ENCODE measurements at places on chromosomes 1 and 21.
A peak's percentile ranks its signal among the peaks of the same experiment; 100 is the strongest.

DNA sequence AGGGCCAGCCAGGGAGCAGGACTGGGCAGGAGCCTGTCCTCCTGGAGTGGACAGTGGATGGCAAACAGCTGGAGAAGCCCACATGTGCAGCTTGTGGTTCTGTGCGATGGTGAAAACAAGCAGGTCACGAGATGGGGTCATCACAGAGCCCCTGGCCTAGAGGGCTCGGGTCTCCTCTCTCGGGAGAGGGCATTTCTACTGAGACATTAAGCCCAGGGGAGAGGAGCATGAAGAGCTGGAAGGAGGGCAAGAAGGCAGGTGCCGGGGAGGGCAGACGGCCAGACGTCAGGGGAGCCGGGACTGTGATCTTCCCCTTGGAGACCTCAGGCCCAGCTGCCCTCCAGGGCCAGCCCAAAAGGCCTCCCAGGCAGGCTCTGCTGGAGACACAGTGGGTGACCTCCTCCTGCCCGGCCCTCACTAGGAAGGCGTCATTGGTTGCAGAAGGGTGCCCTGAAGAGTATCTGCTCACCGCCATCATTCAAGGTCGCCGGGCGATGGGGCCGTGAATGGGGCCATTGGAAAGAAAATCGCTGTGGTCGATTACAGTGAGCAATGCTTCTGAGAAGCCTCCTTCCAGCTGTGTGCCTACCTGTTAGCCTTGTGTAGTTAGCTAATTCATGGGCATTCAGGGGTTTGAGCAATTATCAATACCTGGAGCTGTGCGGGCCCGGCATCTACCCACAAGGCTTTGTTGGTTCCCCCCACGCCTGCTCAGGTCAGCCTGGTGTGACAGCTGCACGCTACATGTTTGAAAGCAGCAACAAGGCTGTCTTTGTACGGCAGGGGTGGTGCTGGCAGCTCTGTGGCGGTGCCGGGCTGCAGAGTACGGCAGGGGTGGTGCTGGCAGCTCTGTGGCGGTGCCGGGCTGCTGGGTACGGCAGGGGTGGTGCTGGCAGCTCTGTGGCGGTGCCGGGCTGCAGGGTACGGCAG is 72.3 kb upstream of the ACTRT2 start:
- no peak for DNase-seq

DNA sequence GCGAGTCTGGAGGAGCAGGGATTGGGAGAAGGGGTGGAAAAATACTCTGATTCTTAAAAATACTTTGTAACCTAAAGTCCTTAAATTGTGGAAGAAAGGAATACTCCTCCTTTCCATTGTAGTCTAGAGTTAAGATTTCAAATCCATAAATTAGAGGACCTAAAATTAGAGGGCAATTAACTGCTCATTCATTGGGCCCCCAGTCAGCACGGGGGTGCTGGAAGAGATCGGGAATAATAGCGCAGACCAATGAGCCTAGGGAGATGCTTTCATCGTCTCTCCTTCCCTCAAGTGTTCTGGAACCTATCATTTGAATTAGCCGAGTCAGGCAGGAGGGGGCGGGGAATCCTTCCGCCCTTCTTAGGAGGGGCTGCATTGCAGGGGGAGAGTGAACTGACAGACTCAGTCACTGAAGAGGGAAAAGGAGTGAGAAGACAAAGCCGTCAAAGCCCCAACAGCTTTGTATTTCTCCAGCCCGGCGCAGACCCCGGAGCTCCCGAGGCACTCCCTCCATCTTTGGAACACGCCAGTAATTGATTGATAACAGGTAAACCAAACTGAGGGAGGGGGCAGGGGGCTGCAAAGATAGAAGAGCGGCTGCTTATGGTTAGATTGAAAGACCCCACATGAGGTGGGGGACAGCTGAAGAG is at the start of gene MLLT11:
Gene MLLT11, plus strand, starts transcription at position 391 of the 650 bp plus-strand sequence. CDS start 6,828 bp downstream, outside the sequence.
- peak; percentile 23 for DNase-seq

GRCh38 chr21:43331962-43332828 is 94.7 kb downstream of the SIK1 start:
- DNase-seq = peak; percentile 97

DNA sequence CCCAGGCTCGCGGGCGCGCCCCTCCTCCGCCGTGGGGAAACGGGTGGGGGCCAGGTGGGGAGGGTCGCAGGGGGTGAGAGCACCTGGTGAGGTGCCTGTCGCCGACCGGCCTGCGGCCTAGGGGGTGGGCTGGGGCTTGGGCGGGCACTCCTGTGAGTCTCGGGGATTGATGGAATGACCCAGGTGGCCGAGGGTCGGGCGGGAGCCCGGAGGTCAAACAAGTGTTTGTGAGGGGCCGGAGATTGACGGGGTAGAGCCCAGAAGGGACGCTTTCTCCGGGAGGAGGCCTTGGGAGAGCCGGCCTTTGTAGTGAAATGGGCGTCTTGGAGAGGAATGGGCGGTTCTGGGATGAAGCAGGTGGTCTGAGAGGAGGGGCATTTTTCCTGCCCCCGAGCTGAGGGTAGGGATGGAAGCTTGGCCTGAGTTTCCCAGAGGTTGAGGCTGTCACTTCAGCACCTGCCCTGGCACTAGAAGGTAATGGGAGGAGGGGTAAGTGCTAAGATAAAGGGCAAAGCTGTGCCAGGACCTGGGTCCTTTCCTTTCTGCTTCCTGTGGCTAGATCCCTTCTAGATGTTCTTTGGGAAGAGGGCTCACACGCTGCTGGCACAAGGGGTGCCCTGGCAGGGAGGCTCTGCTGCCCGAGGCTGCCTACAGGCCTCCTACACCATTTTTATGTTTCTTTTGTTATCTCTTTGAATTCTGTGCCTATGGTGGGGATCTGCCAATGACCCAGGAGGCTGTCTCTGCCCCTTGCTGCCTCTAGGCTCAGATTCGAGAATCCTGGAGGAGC is 56.1 kb downstream of the NDUFS5 start:
- no peak for DNase-seq

- no peak for DNase-seq
Measured at GRCh38 chr1:46422261-46422871, 28.2 kb downstream of the FAAH start.

GRCh38 chr1:5525597-5526384 is 466.4 kb downstream of the NPHP4 start:
- no peak for DNase-seq

- DNase-seq = no peak
Measured at GRCh38 chr1:217049721-217050120, 326.5 kb upstream of the ESRRG start.

GRCh38 chr1:13651279-13651678 is 48.7 kb upstream of the PRDM2 start:
- no peak for DNase-seq

- DNase-seq = no peak
Measured at GRCh38 chr1:10160173-10160572, 50.2 kb upstream of the KIF1B start.

DNA sequence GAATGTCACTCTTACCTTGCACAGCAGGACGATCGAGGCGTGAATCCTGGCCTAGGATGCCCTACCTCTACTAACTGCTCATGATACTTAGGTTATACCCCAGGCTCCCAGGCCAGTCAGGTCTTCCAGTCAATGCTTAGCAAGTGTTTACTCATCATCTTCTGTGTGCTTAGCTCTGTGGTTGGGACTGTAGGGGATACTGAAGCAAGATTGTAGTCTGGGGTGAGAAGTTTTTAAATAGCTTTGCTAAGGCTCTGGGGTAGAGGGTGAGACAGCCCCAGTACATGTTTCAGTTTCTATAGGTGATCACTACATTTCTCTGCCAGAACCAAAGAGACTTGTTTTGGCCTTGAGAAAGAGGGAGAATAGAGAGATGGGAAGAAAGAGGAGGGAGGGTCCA is 250.8 kb upstream of the KIAA0040 start:
- DNase-seq = no peak

GRCh38 chr1:209107535-209107934 is 476.0 kb upstream of the CAMK1G start:
- no peak for DNase-seq

DNA sequence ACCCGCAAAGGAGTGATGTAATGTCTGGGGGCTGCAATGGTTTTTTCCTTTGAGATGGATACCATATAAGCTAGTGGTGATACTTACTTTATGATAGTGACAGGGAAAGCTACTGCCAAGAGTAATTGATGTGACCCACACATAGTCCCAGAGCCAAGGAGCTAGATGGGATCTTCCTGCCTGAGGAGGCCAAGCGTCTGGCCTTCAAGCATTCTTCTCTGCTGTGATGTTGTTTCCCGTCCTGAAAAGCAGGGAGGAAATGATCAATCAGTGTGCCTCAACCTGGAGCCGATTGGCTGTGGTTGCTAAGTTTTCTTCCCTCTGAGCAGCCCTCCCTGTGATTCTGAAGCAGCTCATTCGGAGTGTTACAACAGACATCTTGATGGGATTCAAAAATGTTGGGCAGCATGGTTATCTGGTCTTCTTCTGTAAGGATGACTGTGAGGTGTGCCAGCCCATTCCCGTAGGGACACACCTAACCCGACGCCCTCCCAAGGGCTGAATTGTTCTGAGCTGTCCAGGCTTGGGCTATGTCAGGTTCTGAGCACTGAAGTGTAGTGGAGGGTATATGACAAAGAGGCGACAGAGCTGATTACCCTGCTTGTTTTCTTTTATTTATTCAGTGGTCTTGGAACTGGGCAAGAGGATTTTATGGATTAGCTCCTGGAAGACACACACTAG is 56.7 kb downstream of the UCK2 start:
- no peak for DNase-seq

GRCh38 chr1:221035662-221036153 is 156.5 kb downstream of the HLX start:
- no peak for DNase-seq

DNA sequence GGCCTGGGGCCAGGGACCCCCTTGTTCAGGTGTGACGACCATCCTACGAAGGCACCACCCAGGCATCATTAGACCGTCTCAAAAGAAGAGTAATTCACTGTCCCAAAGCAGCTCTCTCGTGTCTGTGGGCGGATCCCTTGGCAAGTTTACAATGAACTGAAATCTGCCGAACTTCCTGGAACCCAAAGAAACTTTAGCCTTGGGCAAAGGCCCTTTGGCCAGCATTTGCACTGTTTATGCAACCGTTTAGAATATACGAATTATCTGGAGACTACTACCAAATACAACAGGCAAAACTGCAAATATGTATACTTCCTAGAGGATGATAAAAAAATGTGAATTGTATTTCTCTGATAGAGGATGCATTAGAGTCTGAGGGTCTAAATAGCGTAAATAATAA is 1.4 kb upstream of the SOD1 start:
- peak; percentile 10 for DNase-seq

DNA sequence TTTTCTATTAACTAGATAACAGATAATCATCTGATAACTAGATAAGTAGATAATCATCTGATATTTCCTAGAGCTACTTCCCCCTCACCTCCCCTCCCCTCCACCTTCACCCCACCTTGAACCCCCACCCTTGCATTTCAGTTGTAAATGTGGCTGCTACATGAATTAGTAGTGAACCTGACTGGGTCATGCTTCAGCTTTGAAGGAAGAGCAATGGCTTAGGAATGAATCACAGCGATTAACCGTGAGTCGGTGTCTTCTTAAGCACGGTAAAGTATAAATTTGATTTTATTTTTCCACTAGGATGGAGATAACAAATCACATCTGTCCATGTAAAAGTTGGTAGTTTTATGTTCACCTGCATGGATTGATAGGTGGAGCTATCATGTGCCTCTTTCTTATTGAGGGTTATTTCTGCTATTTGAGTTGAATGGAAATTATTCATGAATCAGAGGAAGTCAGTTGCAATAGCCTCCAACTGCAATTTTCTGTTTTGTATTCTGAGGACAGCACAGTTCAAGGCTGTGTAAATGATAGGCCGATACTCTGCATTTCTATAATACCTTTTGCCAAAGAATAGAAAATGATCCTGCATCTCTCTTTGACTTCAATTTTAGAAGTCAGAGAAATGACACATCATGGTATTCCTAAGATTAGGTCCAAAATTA is 235.0 kb downstream of the PTGER3 start:
- DNase-seq = no peak

- no peak for DNase-seq
Measured at GRCh38 chr1:210686841-210687240, 358.1 kb downstream of the HHAT start.

DNA sequence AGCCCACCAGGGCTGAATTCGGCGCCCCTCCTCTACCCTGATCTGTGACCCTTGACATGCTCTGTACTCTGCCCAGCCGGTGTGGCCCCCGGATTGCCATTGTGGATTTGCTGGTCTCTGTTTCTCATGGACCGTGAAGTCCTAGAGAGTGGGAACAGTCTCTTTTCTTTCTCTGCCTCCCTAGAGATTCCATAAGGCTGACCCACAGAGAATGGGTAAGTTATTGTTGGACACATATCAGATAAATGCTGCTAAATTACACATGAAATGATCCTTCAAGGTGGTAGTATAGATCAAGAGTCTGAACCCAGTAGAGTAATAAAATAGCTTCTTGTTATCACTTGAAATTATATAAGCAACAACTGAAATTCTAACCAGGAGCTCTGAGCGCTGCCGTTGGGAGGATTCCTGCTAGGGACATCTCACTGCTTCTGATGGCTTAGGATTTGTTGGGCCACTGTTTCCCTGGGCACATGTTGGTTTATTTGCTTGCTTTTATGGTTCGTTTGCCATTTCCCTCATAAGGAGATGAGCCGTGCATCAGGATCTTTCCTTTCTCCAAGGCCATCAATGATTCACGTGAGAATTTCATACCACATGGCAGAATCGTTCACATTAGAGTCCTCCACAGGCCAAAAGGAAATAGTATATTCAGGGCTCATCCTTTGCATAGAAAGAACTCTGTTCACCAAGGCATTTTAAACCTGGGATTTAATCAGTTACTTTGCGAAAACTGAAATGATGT is 111.9 kb downstream of the ZBTB18 start:
- no peak for DNase-seq

DNA sequence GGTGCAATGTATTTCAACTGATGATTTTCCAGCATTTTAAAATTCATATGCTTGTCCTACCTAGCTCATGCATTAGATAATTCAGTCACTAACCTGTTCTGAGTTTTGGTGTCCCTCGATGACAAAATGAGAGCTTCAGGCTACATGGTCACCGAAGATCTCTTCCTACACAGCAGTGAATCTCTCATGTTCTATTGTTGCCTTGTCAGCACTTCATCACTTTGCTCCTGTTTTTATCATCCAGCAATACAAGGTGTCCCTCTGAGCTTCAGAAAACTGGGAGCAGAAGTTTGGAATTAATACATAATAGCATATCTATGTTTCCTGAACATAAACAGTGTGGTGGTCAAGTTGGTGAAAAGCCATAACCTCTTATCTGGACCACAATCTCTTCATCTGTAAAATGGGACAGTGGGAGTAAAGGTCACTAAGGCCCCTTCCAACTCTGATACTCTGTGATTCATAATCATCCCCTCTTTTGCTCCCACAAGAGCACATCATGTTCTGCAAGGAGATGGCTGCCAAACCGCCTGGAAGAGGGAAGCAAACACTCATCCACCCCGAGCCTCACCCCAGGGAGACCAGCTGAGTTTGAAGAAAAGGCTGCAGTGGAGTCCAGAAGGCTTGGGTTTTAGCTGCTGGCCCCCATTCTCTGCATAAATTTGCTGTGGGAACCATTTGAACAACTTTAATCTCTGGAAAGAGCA is 137.9 kb upstream of the F3 start:
- no peak for DNase-seq

DNA sequence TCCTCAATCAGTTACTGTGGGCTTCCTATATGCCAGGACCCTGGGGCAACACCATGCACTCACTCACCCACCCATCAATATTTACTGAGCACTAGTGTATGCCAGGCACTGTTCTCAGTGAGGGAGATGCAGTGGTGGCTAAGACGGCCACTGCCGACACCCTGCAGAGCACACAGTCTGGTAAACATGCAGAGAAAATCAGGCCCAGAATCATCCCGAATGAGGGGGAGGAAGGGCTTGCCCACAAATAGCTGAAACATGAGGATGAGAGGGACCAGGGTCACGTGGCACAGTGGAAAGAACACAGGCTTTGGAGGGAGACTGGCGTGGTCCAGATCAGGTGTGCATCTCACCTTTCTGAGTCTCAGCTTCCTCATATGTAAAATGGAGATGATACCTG is 89.2 kb upstream of the IGSF21 start:
- no peak for DNase-seq

All from foreskin melanocyte (primary cell).